Thoracic aorta (tissue), 2 donors: ENCODE measurements at places on chromosomes 2 and 18. TPM values are rescaled to one million over a fixed set of nuclear protein-coding genes. Genes with fewer than 3 reads are reported as not detected.

GRCh38 chr2:161028581-161028980, 131.6 kb upstream of the TANK start:
- DNase-seq: no peak

DNA sequence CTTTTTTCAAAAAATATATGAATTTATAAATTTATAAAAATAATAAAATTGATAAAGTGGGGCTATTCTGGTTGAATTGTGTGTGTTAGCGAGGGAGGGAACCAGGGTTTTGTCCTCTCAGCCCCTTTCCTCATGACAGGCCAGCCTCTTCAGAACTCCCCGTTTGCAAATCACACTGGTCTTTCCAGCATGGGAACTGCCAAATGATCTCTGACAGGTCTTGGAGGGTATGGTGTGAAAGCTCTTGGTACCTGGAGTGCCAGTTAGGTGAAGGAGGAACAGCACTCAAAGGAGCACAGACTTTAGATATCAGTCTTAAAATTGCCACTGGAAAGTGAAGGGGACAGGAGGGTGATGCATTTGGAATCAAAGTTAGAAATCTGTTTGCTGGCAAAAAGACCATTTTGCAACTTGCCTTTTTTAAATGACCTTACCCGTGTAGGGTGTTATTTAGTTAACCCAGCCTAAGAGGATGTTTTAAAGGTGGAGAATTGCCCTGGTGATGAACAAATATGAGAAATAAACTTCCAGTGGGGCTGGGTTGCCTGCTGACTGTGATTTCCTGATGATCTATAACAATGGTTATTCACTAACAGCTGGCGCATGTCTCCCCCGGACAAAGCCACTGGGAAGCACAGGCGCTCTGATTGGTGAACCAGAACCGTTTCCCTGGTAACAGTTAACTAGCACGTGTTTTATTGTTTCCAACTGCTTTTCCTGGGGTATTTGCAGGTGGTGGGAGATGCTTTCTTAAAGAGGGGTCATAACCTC, 85.3 kb upstream of the EFEMP1 start:
- DNase-seq: peak; percentile 6

GRCh38 chr18:43875511-43875910, 598.2 kb upstream of the SYT4 start:
- no peak for DNase-seq

DNA sequence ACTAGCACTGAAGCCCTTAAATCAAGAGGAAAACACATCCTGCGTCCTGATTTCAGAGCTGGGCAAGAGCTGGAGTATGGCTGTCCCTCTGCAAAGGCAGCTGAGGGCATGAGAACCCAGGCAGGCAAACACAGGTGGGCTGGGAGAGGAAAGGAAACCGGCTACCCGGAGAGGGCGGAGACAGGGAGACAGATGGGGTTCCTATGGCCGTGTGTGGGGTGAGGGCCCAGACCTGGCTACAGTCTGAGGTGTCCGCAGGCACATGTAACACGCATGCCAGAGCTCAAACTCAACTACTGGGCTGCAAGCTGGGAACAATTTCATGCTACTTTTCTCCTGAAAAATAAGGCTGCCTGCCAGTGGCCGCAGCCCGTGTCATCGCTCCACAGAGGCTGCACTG, 2.7 kb downstream of the COPS9 start:
- no peak for DNase-seq

The PTPN2 gene
- 62.8 TPM for total RNA-seq
